ENCODE measurements at places on chromosomes 16 and 17.
A peak's percentile ranks its signal among the peaks of the same experiment; 100 is the strongest.

DNA sequence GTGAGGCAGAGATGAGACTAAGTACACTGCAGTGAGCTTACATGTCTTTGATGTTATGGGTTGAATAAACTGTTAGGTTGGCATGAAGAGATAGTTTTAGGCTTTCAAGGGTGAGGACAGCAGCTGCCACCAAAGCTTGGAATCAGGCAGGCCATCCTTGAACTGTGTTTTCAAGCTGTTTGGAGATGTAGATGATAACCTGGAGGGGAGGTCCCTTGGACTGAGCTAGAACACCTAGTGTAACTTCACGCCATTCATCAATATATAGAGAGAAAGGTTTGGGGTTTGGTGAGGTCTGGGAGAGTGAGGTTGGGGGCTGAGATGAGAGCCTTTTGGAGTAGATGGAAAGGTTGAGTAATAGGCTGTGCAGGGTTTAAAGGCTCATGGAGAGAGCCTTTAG, 2447.0 kb downstream of the TP53TG3F start:
- DNase-seq, result no peak

GRCh38 chr16:27819356-27819755, 244.2 kb downstream of the GSG1L start:
- DNase-seq, result no peak

DNA sequence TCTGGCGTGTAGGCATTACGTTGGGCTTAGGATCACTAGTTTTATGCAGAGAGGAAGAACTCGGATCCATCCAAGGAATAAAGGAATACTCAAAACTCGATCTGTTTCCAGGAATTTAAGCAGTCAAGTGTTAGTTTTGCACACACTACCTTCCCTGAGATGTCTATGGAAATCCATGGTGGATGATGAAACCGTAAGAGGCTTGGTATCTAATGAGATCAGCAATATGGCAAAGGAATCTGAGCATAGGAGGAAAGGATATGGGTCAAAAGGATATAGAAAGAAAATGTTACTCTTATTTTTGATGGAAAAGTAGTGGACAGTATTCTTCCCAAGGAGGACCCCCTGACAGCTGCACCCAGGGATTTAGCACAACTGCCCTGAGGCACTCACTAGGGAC, 59.6 kb downstream of the SMG6 start:
- DNase-seq, result no peak

DNA sequence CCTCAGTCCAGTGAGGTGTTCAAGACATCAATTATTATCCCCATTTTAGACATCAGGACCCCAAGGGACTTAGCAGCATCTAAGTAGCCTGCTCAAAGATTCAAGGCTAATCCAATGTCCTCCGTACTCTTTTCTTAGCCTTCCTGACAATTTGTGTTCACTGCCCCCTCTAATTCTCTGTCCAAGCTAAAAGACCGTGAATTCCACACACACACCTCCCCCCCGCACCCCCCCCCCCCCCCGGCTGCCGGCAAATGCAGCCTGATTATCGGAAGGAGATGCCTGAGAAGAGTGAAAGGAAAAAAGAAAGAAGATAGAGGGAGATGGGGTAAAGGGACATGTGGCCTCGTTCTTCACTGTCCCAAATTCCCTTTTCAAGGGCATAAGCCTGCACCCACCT, 58.1 kb upstream of the NLK start:
- no peak for DNase-seq

DNA sequence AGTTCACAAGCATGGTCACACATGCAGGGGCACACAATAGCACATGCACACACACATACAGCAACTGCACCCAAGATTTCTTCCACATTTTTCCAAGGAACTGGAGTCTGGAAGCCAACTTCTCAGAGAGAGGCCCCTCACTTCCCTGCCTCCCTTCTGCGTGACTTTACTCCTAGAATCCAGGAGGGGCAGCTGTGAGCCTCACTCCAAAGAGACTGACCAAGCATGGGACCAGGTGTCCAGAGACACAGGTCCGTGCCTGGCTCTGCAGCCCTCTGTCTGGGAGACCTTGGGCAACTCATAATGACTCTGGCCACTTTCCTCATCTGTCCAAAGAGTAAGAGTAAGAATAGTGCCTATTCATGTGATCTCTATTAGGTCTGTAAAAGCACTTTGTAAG, 104.7 kb upstream of the TMEM132E start:
- DNase-seq, result no peak

GRCh38 chr16:60788631-60789030, 1247.6 kb downstream of the CDH8 start:
- no peak for DNase-seq

GRCh38 chr17:41666708-41667279, 21.9 kb upstream of the EIF1 start:
- peak; percentile 94 for DNase-seq

DNA sequence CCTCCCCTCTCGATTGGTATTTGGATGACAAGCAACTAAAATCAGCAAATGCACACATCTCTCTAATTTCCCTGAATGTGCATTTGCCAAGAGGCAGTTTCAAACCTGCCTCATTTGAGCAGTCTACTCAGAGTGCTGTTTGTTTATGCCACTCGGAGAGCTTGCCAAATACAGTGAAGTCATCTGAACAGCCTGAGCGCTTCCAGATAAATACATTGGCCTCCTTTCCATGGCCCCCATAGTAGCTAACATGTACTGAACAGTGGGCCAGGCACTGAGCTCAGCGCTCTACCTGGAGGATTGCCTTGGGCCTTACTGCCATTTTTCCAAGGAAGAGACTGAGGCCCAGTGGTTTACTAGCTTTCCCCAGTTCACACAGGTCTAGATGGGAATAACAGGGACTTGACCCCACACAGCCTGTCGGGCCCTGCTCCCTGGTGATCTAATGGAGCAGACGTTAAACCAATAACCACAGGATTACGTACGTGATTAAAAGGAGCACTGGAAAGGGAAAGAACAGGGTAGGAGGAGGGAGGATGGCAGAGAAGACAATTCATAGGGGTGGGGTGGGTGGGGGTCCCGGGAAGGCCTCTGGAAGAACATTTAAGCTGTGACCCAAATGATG, 18.7 kb upstream of the ANKRD40CL start:
- DNase-seq, result no peak

GRCh38 chr17:62085511-62086408, 20.7 kb upstream of the MED13 start:
- no peak for DNase-seq

- DNase-seq, result no peak
Observed at GRCh38 chr16:1426734-1427471, 4.0 kb upstream of the PERCC1 start.

DNA sequence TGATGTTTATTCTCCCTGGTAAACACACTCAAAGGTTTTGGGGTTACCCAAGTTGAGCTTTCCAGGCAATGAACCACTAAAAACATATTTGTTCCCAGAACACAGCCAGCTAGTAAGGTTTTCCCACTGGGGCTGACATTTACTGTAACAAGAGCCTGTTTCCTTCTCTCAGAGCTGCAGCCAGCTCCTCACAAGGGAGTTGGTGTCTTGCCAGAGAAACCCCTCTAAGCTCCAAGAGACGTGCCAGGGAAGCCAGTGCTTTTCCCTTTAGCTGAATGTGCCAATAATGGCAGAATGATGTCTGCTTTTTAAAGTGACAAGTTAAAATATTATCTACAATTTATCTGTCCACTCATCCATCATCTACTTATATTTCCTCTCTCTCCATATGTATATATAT, 170.8 kb upstream of the RBFOX1 start:
- no peak for DNase-seq

DNA sequence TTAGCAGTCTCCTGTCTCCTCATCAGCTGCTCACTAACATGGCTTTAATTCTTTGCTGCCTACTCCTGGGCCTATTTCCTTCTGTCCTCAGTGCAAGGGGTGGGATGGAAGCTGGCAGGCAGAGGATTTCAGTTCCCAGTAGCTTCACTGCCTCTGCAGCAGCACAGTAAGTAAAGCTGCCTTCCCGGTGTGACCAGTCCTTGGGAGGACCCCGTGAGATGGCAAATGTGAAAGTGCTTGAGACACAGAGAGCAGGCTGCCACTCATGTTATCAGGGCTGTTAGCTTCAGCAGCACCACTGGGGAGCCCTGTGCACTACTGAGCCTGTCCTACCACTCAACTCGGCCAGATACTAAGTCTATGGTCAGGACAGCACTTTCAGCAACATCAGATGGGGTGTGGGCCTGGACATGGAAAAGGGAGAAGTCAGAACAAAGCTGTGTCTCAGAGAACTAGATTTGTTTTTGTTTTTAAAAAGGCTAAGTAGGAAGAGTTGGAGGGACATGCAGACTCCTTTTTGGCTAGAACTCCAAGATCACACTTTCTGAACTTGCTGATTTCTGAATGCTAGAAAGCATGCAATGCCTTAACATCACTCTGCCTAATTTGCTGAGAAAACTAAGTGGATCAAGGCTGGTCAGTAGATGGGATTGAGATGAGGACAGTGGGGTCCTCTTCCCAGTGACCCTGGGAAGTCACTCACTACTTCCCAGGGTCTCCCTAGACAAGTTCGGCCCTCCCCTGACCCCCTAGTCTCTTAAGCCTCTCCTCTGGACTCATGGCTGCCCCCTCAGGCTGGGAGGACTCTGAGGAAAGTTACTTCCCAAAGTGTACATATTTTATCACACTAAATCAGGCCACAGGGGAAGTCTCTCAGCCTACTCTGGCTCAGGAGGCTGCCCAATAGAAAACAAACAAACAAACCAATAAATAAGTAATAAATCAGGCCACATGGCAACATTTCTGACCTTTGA, 1.1 kb downstream of the ACSF2 start:
- no peak for DNase-seq

DNA sequence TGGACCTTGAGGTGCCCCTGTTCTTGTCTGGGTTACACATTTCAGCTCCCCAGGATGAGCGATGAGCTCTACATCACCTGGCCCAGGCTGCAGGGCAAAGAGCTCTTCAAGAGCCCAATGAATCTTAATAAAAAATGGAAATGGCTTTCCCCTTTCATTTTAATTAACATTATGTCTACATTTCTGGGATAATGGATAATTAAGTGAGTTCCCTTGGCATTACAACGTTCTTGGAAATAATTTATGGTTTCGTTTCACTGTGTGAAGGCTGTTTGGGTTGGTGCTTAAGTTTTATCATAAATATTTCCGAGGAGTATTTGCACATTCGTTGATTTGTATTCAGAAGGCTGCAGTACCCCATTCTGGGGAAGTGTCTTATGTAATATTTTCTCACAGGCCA, 678.3 kb upstream of the EEF2KMT start:
- DNase-seq, result no peak

- no peak for DNase-seq
Observed at GRCh38 chr16:67964477-67965131, 3.8 kb downstream of the SLC12A4 start.

DNA sequence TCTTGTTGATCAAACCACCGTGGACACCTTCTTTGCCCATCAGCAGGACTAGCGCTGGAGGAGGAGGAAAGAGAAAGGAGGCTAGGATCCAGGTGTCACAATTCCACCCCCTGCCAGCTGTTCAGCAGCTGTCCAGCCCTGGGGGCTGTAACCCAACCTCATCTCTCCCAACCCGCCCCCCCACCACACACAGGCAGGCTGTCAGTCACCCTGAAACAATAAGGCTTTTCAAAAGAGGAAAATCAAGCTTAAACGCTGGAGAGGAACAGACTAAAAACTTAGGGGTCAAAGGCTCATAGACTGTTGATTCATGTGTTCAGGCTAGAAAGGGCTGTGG, 2.4 kb downstream of the PFN1 start:
- no peak for DNase-seq

DNA sequence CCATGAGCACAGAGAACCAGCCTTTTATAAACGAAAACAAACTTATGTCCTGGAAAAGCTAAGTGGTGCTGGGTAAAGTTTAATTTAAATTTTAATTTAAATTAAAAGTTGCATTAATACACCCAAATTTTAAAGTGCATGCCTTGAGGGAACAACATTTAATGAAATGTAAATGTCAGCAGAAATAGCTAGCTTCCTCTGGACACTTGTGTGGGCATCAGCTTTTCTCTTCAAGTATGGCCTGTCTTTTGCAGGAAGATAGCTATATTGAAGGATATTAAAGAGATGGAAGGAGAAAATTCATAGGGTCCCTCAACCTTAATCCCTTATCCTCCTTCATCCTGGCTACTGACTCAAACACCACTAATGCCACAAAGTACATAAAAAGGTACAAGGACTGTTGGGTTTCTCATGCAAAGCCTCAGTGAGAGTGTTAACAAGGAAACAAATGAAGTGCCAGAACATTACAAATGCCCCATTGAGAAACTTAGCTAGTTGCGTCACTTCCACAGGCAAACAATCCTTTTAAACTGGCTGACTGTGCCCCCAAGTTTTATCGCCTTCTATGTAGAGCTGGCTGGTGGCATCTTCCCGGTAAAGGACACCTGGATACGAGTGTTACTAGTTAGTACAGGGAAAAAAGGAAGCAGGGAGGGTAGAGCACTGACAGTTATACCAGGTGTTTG, 14.1 kb downstream of the PHF12 start:
- no peak for DNase-seq

GRCh38 chr16:83473926-83474650, 333.7 kb upstream of the HSBP1 start:
- no peak for DNase-seq

- DNase-seq, result no peak
Observed at GRCh38 chr17:29766796-29767327, 144.2 kb upstream of the CORO6 start.

GRCh38 chr16:73058221-73058615, 10.3 kb upstream of the ZFHX3 start:
- no peak for DNase-seq

DNA sequence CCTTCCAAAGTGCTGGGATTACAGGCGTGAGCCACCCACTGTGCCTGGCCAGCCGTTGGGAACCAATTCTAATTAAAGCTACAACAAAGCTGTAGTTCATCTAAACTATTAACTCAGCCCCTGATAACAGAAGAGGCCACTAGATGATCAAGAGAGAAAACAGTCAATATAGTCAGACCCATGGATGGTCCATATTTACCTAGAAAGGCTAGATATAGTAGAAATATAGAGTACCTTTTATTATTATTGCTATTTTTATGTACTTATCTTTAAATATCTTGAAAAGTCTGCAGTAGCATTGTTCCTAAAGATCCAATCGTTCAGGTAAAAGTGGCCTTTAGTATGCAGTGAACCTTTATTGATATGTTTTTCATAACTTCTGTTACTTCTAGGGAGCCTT, 43.2 kb downstream of the RNF213 start:
- no peak for DNase-seq

- no peak for DNase-seq
Observed at GRCh38 chr16:10252155-10252554, 69.9 kb upstream of the GRIN2A start.

DNA sequence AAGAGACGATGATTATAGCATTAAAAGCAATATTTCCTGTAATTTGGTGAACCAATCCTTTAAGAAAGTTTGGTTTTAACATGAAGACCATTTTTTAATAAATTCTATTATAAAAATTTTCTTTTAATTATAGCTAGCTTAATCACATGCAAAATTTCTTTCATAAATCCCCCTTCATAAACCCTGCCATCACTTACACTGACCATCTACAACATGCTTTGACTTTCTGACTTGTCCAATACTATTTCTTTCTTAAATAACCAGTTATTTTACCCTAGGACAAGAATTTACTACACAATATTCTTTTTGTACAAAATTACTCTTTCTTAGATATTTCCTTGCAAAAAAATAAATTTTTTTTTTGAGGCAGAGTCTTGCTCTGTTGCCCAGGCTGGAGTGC, 1334.8 kb downstream of the CDH11 start:
- no peak for DNase-seq

- peak; percentile 49 for DNase-seq
Observed at GRCh38 chr17:75764711-75765421, at the start of gene GALK1. GALK1 (minus strand) TSS chr17:75765192; CDS start chr17:75765136, 56 bp downstream.
